IPS DF 6.9 (cell line): ENCODE measurements at places on chromosomes 13 and 19.

DNA sequence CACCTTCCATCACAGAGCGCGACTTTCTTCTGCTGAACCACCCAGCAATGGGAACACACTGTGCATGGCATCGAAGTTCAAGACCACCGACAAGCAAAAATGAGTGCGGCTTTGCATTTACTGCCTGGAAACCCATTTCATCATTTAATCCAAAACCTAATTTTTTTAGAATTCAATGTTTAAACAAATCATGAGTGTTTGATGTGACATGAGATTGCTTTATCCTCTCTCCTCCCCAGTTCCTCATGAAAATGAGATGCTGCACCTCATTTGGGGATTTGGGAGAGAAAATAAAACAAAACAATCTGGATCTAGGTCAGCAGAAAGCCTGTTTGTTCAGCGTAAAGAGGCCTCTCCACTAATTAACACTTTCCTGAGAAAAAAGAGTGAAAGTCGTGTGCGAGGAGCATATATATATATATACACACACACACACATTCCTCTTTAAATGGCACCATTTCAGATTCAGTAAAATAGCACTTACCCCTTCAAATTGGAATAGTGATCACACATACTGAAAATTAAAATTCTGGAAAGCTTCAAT, 126.2 kb downstream of the DCT start:
- no peak for DNase-seq

DNA sequence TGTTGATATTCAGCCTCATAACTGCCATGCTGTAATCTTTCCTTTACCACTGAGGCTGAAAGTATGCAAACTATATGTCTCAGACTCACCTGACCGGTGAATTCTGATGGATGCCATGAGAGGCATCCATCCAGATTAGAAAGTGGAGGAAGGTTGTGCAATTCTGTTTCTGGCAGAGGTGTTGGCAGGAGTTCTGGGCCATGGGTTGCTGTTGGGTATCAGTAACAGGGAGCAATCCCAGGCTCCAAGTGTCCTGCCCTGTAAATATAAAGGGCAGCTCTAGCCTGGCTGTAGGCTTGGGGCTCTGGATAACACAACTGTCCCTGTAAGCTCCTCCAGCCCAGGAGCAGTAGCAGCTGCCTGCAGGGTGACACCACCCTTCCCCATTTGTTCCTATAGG, 77.4 kb upstream of the ABCC4 start:
- DNase-seq: no peak

DNA sequence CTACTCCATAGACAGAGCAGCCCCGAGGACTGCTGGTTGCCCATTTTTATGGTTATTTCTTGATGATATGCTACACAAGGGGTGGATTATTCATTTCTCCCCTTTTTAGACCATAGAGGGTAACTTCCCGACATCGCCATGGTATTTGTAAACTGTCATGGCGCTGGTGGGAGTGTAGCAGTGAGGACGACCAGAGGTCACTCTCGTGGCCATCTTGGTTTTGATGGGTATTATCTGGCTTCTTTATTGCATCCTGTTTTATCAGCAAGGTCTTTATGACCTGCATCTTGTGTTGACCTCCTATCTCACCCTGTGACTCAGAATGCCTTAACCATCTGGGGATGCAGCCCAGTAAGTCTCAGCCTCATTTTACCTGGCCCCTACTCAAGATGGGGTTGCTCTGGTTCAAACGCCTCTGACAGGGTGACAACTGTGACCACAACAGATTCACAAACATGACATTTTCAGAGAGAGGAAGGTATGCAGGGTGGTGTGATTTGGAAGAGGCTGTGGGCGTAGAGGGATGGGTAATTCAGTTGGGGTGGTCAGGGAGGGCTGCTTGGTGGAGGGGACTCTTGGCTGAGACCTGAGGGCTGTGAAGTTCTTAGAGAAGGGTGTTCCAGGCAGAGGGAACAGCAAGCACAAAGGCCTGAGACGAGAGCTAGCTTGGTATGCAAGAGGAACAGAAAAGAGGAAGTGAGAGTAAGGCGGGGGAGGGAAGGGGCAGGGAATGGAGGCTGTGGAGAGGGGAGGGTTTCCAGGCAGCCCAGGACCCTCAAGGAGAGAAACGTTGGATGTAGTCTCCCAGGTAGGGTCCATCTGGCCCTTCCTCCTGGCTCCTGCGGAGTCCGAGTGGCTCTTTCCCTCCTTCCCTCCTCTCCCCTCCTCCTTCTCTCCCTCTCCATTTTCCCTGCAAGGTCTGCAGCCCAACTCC, 23.5 kb downstream of the FAM187B start:
- DNase-seq: no peak

DNA sequence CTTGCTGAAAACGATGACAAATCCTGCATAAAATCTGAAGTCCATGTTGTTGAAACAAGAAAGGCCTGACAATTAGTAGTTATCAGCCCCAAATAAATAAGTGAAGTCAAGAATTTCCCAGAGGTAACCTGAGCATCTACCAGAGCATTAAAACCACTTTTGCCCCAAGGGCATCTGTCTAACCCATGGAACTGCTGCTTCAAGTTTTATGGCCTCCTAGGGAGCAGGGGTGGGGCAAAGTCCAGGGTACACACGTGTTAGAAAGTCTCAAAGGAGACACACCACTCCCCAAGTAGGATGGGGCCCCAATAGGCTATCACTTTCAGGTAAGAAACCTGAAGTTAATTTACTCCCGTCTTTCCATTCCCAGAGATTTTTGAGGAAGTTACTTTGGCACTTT, 81.1 kb downstream of the CACNA1A start:
- DNase-seq: no peak
